ENCODE measurements at places on chromosomes 3 and 15.

GRCh38 chr3:126456766-126457388 is 18.8 kb downstream of the ZXDC start:
- no peak for DNase-seq

- no peak for DNase-seq
Observed at GRCh38 chr3:42027571-42027970, 63.6 kb upstream of the TRAK1 start.

- DNase-seq: no peak
Observed at GRCh38 chr3:166190360-166190759, 353.1 kb upstream of the BCHE start.

DNA sequence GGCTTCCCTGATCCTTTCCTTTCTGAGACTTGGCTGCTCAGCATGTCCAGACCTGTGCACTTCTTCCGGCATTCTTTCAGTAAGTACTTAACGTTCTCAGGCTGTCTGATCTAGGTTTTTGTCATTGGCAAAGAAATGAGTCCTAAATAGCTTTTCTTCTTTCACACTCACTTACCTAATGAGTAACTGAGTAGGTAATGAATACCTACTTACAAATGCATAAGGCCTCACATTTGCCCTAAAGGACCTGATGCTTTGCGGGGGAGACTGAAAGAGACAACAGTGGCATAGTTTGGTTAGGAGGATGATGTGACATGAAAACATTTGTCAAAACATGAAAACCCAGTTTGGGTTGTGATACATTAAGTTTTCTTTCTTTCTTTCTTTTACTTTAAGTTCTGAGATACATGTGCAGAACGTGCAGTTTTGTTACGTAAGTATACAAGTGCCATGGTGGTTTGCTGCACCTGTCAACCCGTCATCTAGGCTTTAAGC is 516.7 kb upstream of the CFAP20DC start:
- DNase-seq: no peak

- DNase-seq: no peak
Observed at GRCh38 chr3:31219131-31219843, 313.4 kb upstream of the STT3B start.

GRCh38 chr3:72445827-72446217 is 402.4 kb downstream of the SHQ1 start:
- no peak for DNase-seq

DNA sequence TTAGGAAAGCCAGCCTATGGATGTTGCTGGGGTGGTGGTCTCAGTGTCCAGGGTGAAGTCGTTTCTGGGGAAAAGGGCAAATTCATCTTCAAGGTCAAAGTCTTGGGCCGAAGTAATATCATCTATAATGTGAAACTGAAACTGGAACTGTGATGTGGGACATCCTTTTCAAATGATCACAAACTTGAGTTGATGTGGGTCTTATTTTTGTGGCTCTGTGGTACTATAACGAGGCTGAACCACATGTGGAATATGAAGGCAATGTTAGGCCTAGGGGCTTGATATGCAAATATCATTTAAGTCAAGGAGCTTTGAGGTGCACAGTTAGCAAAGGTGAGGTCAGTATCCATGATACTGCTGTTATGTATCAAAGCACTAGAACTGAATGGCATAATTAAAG is 1.5 kb upstream of the CD200R1L start:
- no peak for DNase-seq

- no peak for DNase-seq
Observed at GRCh38 chr15:39756806-39757522, 25.7 kb downstream of the FSIP1 start.

DNA sequence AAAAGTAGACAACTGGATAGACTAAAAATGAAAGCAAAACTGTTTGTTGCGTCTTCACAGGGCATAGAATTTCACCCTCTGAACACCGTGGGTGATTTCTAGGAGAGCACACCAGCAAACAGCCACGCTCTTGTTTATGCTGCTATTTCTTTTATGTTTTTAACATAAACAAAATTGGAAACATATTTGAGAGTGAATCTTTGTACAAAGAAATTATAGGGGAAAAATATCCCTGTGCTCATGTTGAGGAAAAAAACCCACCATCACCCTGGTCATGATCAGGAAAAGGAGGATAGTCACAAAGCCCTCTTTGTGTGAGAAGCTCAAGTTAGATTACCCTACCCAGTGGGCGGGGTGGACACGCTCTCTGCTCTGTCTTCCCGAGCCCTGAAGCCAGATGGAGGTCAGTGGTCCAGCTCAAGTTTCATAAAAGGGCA is 313.3 kb downstream of the SATB1 start:
- no peak for DNase-seq

GRCh38 chr3:80190051-80190450 is 422.3 kb upstream of the ROBO1 start:
- no peak for DNase-seq

GRCh38 chr3:1515882-1516281 is 423.1 kb downstream of the CNTN6 start:
- no peak for DNase-seq

- DNase-seq: no peak
Observed at GRCh38 chr3:177615015-177615414, 417.7 kb upstream of the TBL1XR1 start.

DNA sequence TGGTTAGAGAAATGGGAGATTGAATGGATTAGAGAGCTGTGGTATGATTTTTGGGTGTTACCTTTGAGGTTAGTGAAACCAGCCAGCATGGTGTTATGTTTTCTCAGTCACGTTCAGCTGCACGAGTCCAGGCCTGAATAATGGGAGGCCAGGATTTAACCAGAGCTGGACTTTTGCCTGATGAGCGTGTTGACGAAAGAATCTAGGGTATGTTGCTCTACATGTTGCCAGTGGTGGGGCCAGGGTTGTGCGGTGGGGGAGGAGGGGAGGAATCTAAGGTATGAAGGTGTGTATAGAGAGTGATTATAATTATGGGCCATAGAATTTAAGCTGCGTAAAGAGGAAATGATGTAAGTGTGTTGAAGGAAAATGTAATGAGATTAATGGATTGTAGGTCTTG is 22.8 kb downstream of the MINDY2 start:
- no peak for DNase-seq

DNA sequence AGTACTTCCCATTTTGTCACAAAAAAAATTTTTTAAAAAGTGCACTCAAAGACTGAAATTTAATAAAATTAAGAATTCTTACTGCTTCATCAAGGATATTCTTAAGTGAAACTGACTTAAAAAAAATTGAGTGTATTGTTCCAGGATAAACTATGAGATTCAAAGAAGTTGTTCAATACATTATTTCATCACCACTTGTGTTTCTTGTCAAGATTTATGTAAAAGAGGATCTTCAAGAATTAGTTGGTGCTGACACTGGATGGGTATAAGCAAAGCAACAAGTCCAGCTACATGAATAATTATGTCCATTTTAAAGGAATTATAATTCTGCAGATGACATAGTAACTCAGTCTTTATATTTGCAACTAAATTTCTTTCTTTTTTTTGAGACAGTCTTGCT is 4.3 kb upstream of the AP4E1 start:
- no peak for DNase-seq

DNA sequence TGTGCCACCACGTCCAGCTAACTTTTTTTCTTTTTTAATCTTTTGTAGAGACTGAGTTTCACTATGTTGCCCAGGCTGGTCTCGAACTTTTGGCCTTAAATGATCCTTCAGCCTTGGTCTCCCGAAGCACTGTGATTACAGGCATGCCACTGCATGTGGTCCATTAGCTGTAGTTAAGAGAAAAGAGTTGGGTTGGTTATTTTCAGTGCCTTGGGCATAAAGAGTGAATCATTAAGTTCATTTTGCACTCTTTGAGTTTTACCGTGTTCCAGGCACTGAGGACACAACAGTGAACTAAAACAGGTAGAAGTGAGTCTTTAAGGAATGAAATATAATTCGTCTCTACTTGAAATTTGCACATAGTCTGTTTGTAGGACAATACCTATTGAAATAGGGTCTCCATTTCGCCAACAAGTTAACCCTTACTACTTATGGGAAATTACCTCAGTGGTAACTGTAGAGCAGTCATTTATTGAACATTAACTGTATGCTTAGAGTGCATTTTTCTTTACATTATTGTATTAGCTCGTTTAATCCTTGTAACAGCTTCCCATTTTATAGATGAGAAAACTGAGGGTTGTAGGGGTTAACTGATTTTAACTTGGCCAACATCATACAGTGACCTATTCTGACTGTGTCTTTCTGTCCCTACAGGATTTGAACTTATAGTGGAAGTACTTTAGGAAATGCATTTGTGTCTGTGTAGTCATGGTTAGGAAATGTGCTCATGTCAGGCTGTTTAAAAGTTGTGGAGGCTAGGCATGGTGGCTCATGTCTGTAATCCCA is 22.7 kb upstream of the TRAK1 start:
- DNase-seq: no peak

DNA sequence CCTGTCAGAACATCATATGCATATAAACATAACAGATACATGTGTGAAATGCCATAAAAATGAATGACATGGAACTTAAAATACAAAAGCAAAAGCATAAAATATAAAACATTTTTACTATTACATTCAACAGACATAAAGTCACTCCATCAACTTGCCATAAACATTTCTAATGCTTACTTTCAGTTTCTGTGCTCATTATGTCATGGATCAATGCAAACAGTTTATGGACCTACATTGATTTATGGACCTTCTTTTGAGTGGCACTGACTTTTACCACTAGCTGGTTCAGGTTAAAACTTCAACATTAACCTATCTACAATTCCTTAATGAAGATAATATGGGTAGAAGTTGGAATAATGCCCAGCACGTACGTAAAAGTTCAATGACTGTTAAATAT is 577.4 kb upstream of the LMCD1 start:
- DNase-seq: no peak

DNA sequence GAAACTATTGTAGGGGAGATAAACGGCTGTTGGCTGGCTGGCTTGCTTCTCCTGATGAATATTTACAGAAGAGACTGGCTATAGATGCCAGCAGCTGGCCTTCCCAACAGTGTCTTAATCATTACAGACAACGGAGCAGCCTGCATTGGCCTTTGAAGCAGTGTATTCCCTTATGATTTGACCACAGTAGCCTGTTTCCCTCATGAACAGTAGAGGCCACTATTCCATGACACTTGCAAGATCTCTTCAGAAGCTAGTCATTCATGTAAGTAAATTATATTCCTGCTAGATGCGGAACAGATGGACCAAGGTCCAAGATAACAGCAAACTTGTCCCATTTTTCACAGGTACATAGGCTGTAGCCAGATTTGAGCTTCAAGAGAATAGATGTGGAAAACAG is 47.3 kb downstream of the TMCO5A start:
- DNase-seq: no peak

GRCh38 chr15:34883042-34883441 is 86.5 kb downstream of the AQR start:
- no peak for DNase-seq

GRCh38 chr15:69126054-69126469 is 34.4 kb upstream of the GLCE start:
- no peak for DNase-seq

DNA sequence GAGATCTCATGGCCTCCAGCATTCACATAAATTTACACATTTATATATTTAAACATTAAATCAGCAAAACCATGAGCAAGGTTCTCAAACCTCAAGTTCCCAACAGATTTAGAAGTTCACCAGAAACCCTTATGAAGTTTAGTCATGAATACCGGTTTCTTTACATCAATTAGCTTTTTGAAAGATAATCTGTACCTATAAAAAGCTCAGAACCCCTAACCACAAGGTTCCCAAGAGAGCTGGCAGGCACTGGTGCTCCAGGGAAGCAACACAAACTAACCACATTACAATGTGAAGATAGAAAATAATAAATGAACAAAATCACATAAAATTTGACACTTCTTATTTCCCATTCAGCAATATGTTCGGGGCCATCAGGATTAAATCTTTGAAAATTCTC is 150.9 kb downstream of the FBN1 start:
- no peak for DNase-seq

- DNase-seq: no peak
Observed at GRCh38 chr15:25173241-25174028, 218.6 kb downstream of the SNRPN start.

DNA sequence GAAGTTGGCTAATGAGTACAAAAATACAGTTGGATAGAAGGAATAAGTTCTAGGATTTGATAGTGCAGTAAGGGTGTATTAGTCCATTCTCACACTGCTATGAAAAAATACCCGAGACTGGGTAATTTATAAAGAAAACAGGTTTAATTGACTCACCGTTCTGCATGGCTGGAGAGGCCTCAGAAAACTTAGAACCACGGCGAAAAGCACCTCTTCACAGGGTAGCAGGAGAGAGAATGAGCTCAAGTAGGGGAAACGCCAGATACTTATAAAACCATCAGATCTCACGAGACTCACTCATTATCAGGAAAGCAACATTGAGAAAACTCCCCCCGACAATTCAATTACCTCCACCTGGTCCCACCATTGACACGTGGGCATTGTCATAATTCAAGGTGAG is 483.3 kb downstream of the TUSC7 start:
- DNase-seq: no peak

- DNase-seq: no peak
Observed at GRCh38 chr3:9884555-9885165, 4.6 kb upstream of the CIDEC start.

DNA sequence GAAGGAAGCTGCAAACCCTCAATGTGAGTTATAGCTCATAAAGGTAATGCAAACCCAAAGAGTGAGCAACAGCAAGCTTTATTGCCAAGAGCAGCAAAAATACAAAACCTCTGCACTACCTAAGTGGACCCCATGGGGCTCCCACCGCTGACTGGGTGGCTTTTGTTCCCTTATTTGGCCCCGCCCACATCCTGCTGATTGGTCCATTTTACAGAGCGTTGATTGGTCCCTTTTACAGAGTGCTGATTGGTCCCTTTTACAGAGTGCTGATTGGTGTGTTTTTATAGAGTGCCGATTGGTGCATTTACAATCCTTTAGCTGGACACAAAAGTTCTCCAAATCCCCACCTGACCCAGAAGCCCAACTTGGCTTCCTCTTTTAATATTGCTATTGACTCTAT is 154.5 kb upstream of the NSMCE3 start:
- no peak for DNase-seq

- DNase-seq: peak; percentile 83
Observed at GRCh38 chr3:17841190-17841828, 98.9 kb upstream of the TBC1D5 start.

DNA sequence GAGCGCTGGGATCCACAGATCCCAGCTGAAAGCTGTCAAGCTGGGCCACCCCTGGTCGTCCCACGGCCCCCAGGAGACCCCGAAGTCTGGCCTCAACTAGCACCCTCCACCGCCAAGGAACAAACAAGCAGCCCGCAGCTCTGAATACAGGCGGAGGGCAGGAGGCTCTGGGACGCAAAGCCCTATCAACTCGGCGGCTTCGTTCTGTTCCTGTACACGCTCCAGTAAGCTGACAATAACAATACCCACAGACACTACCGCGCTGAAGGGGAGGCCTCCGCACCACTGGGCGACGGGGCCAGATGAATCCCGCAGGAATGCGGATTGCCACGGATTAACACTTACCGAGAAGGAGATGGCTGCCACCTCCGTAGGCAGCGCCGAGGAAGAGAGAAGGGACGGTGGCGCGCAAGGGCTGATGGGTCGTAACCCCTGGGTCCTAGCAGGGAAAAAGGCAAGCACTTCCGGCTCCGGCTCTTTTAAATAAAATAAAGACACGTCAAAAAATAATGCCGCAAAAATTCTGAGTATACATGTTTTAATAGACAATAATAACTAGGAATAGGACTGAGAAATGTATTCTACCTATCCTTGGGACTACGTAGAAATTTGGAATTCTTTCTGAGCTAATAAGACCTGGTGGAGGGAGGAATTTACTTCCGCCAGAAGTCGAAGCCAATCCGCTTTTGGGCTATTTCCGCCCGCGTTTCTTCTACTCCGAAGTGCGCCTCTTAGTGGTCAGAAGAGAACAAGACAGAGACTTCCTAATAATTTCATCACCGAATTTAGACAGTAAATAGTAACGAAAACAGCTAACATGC is at the start of gene RPL32:
Gene RPL32 (minus strand): TSS at position 417 of the 821 bp plus-strand sequence. CDS start 1,328 bp downstream, outside the sequence.
- peak; percentile 82 for DNase-seq

- DNase-seq: peak; percentile 17
Observed at GRCh38 chr3:171829841-171830517, 13.2 kb upstream of the TMEM212 start.
